Diencephalon (tissue), 1 donor: ENCODE measurements at places on chromosomes 7 and 10. TPM values are rescaled to one million over a fixed set of nuclear protein-coding genes. Genes with fewer than 3 reads are reported as not detected.

The CNOT4 gene
- 25.4 TPM for total RNA-seq

The FKBP6 gene
- not detected for total RNA-seq

The CLDN3 gene
- 0.69 TPM for total RNA-seq

The GCK gene
- total RNA-seq, result 13.8 TPM

The CRTAC1 gene
- 55.8 TPM for total RNA-seq

The WIPF3 gene
- total RNA-seq, result 6.9 TPM

The ARHGEF5 gene
- 1.8 TPM for total RNA-seq

The MYL10 gene
- total RNA-seq, result not detected

The IFIT2 gene
- total RNA-seq, result 11.1 TPM

The CTAGE15 gene
- 0.69 TPM for total RNA-seq

The CLRN3 gene
- not detected for total RNA-seq

The VENTX gene
- total RNA-seq, result 0.23 TPM

The OR2A1 gene
- not detected for total RNA-seq

The CAMK1D gene
- total RNA-seq, result 26.5 TPM

The PLAC9 gene
- 1.4 TPM for total RNA-seq

The CELF2 gene
- total RNA-seq, result 102 TPM

The AGMO gene
- 0.69 TPM for total RNA-seq

The AGAP5 gene
- total RNA-seq, result 9.9 TPM

The ZNF32 gene
- 42.9 TPM for total RNA-seq

The GPRIN2 gene
- total RNA-seq, result 31.8 TPM

The TMEM26 gene
- 1.8 TPM for total RNA-seq

The NOS3 gene
- total RNA-seq, result 2.5 TPM

The CPVL gene
- total RNA-seq, result 14.1 TPM

The WDR86 gene
- total RNA-seq, result 21.2 TPM

The CCL24 gene
- total RNA-seq, result not detected

The CACNA2D1 gene
- total RNA-seq, result 118 TPM

The STEAP2 gene
- total RNA-seq, result 9.9 TPM
